Stimulated activated CD4-positive, alpha-beta T cell treated with anti-CD3 and anti-CD28 coated beads, Interleukin-4, amount 100 ng/mL, for 4 hours (primary cell): ENCODE measurements at places on chromosomes 6 and 20.
A peak's percentile ranks its signal among the peaks of the same experiment; 100 is the strongest.

DNA sequence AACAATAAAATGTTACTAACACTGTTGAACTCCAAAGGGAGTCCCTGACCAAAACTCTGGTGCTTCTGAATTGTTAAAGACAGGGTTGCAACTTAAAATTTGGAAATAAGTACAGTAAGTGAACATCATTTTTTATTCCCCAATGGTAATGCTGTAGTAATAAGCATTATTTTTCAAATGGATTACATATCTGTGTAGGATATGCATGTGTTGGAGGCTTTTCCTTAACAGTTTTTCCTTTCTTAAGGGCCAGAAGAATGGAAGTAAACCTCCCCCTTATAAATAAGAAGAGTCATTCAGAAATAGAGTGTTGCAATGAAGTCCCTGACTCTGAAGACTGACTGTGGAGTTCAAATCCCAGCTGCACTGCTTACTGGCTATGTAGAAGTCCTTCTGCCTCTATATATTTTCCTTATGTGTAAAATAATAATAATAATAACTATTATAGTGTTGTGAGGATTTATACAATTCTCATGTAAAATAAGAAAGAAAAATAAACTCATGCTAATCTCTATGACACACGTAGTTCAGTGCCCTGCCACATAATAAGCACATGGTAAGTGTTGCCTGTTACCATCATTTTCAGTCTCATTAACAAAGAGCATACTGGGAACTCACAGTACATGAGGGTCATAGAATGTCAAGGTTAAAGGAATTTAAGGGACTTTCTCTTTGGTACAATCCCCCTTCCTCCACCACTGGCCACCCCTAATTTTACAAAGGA, 129.8 kb upstream of the SMLR1 start:
- DNase-seq: no peak

GRCh38 chr6:30997301-30997700, 13.0 kb upstream of the MUC22 start:
- no peak for DNase-seq

GRCh38 chr6:110337486-110337885, 20.7 kb downstream of the METTL24 start:
- DNase-seq: no peak

DNA sequence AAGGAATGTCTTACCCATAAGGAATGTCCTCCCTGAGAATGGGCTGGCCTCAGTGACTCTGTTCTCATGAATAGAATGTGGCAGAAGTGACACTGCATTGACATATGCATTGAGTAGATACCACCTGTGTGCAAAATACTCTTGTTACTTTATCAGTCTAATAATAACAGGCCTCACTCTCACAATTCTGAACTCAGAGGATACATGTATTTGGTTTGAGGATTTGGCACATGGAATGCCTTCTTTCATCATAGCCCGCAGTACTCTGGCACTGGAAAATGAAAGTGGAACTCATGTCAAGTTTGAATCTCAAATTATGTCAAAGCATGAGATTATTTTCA, 52.9 kb upstream of the PLCB4 start:
- no peak for DNase-seq

DNA sequence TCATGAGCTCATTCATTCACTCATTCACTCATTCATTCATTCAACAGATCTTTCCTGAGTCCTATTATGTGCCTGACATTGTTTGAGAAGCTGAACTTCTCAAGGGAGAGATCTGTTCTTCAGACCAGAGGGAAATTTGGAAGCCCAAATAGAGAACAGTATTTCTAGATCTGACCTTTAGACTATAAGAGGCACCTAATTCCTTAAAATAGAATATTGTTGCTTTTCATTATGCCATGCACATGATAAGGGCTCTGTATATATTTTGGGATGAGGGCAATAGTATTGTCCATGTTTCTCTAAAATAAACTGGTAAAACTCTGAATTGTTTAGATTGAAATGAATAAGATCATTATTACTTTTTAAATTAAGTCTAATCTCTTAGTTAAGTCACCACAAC, 18.6 kb upstream of the DSP start:
- DNase-seq: no peak

GRCh38 chr20:63641146-63641791, 12.0 kb downstream of the STMN3 start:
- DNase-seq: peak; percentile 51

DNA sequence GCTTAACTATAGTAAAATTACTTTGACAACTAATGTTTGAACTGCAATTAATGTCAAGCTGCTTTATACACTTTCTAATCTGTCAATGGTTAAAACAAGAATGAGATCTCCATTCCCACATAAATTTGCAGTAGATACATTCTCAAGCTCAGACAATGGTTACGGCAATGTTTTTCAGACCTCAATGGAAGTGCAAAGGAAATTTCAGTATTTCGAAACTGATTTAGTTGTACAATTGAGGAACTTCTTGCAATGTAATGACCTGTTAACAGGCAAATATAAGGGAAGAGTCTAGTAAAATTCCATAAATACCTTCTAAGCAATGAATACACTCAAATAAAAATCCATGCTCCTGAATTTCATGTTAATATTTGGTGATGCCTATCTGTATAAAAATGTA, 94.7 kb downstream of the ADTRP start:
- no peak for DNase-seq

- no peak for DNase-seq
These were observed 10.3 kb downstream of the EEF1A2 start for GRCh38 chr20:63488315-63489251.

- no peak for DNase-seq
These were observed 31.1 kb upstream of the DLGAP4 start for GRCh38 chr20:36275011-36275410.

DNA sequence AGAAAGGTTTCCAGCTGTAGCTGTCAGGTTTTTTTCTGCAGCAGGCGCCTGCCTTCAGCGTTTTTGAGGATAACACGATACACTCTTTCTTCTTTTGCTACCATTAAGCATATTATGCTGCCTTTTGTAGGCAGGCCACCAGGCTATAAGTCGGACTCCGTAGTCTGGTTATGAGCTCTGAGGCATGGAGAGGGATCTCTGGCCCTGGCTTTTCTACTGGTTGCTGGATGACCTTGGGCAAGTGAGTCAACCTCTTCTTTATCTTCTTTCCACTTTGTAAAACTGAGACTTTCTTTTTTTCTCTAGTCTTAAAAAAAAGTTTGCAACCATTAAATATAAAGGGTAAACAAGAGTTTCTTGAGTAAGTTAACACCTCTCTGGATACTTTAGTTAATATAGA, 120.2 kb downstream of the BCKDHB start:
- no peak for DNase-seq

DNA sequence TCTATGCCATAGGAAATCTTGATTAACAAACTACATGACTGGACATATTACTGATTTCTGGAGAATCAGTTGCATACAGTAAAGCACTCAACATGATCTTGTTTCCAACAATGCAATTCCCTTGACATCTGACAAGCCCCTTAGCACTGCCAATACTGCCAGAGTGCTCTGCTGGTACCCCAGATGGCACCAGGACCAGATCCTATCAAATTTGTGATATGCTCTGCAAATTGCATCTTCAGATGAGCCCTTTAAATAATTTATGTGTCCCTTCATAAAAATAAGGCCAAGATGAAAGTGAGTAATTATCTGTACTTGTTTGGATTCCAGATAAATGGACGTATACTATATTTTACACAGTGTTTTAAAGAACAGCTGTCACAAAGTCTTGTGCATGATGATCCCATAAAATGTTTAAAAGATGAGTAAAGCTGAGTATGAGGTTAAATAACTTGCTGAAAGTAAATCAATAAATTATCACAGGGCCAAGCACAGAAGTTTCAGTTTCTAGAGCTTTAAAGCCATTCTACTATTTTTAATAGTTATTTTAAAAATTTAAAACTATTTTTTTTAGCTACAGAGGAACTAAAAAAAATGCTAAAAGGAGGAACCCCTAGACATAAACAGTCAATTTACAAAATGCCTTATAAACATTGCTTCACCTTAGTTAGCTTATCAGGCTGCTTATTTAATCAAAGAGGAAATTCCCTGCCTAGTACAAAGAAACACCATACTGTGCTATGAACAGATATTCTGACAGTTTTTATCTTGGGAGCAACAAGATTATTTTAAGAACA, 42.1 kb downstream of the NUDT3 start:
- no peak for DNase-seq

- DNase-seq: no peak
These were observed 1.5 kb downstream of the REPS1 start for GRCh38 chr6:138986578-138986977.

GRCh38 chr20:44367746-44368145, 12.2 kb downstream of the HNF4A start:
- no peak for DNase-seq

DNA sequence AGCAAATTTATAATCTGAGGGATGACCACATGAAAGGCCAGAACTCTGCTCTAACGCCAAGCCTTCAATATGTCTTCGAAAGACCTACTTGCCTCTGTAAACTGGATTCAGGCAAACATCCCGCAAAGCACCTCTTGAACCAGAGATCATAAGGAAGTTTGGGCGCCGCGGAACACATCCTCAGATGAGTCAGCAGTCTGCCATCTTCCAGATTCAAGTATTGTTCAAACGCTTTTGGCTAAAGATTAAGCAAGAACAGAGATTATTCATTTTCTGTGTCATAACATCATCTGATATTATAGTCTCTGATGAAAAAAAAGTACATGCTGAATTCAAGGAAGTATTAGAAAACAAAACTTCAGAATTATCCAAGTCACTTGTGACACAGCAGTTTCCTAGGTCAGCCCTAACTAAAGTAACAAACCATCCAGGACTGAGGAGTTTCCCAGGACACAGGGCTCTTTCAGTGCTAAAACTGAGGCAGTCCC, 20.8 kb downstream of the TBC1D7 start:
- DNase-seq: no peak

GRCh38 chr20:371755-372542, 8.6 kb upstream of the TRIB3 start:
- no peak for DNase-seq

GRCh38 chr6:158095031-158095430, 73.0 kb downstream of the SERAC1 start:
- no peak for DNase-seq

- DNase-seq: no peak
These were observed 43.8 kb downstream of the SERAC1 start for GRCh38 chr6:158124288-158124687.
